ENCODE measurements at places on chromosomes 3 and 15.

DNA sequence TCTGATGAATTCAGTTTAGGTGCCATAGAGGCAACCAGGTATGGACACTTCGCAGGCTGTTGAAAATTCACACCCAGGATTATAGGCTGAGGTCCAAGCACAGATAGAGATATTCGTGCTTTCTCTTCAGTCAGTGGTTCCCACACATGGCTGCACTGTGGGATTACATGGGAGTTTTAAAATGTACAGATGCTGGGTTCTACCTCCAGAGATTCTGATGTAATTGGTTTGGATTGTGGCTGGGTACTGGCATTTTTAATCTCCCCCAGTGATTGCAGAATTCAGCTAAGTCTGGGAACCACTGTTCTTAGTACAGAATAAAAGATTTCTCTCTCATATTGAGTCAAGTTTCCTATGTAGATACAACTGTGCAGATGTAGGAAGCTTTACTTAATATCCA lies 91.6 kb downstream of the FOXB1 start:
- peak; percentile 79 for DNase-seq

- no peak for DNase-seq
These were observed 231.0 kb upstream of the WNT5A start for GRCh38 chr3:55718074-55718473.

DNA sequence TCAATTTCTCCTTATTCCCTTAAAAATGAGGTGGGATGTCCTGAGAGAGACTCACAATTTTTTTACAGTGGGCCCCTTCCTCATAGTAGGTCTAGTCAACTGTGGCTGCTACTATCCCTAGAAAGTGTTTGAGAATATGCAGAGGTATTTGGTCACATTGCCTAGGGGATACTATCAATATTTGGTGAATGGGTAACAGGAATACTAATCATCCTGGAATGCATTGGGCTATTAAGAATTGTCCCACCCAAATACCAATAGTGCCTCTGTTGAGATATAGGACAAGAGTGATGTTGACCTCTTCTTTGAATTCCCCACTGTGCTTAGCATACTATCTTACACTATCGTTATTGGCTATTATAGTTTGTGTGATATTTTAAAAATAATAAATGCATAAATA lies 389.4 kb downstream of the DIPK2A start:
- DNase-seq = peak; percentile 55

GRCh38 chr3:184377882-184378445 lies at the start of gene THPO:
Gene THPO, minus strand, starts transcription at chr3:184378207. Its CDS starts 1,948 bp downstream, at chr3:184376259.
- no peak for DNase-seq

DNA sequence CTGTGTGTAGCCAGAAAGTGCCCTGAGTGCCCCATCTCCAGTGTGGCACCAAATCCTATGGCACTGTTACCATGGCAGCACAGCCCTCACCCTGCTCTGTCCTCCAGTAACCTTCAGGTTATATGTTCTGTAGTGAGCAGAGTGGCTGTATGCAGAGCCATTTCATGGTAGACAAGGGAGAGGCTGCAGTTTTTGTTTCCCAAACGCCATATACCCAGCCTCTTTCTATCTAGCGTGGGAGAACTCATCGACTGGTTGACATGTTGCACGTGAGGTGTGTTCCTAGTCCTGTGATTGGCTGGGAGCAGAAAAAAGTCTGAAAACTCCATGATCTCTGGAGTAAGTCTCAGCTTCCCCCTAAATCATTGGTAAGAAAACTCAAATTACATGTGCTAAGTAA lies 2.0 kb downstream of the SIDT1 start:
- no peak for DNase-seq

- peak; percentile 98 for DNase-seq
These were observed 84.5 kb downstream of the WDR76 start for GRCh38 chr15:43911235-43911781.

DNA sequence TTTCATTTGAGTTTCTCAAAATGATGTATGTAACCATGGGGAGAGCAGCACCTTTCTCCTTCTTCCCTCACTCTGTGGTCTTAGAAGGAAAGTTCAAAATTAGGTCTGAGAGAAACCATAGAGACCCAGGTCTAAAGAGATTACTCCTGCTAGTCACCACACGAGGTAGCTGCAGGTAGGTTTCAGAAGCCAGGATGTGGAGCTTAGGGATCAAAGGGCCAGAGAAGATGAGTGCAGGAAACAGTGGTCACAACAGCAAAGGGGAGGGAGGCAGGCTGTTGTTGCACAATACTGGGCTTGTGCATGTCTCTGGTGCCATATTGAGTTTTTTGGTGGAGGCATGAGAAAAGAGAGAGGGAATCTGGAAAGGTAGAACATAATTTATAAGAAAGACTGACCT lies 583.6 kb downstream of the AGBL1 start:
- no peak for DNase-seq

- DNase-seq = no peak
These were observed 219.0 kb upstream of the LMCD1 start for GRCh38 chr3:8282541-8283165.

Data from EL (cell line).